Activated CD4-positive, alpha-beta T cell treated with anti-CD3 and anti-CD28 coated beads, Interleukin-2, amount 10 ng/mL, durations not matched to agents 7 days and 5 days (primary cell): ENCODE measurements at places on chromosomes 1 and 21.
A peak's percentile ranks its signal among the peaks of the same experiment; 100 is the strongest.

DNA sequence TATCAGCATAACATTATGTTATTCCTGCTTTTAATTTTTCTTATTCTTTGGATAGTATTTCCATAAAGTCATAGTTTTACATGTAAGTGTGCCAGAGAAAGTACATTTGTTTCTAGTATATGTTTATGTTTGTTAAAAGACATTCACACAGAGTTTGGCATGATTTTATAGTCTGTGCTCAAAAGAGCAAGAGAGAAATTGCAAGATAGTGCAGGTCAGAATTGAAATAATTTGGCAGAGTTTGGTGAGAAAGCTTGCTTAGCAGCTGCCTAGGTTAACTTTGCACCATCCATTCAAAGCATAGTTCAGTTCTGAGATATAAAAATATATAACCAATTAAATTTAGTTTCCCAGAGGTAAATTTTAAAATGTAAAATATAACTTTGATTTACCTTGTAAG is 17.0 kb downstream of the NEK7 start:
- no peak for DNase-seq

DNA sequence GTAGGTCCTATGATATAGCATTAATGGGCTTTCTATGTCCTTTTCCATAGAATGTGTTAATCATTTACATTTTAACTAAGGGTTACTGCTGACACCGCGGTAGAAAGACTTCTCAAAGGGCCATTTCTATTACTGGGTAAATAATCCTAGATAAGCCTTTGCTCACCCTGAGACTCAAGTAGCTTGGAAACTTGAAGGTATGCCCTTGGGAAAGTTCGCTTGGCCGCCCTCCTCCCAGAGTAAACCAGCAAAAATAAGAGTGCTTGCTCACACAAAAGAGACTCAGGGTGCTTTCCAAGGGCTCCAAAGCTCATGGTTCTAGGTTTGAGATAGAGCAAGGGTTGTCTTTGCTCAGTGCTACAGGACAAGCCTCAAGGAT is 85.8 kb upstream of the TMPRSS2 start:
- DNase-seq, result no peak

- DNase-seq, result no peak
Observed at GRCh38 chr1:160421881-160422280, 21.5 kb downstream of the VANGL2 start.

- peak; percentile 41 for DNase-seq
Observed at GRCh38 chr1:159800177-159800930, 1.8 kb upstream of the FCRL6 start.

GRCh38 chr1:28208818-28209441 is 23.9 kb downstream of the DNAJC8 start:
- DNase-seq, result peak; percentile 80

DNA sequence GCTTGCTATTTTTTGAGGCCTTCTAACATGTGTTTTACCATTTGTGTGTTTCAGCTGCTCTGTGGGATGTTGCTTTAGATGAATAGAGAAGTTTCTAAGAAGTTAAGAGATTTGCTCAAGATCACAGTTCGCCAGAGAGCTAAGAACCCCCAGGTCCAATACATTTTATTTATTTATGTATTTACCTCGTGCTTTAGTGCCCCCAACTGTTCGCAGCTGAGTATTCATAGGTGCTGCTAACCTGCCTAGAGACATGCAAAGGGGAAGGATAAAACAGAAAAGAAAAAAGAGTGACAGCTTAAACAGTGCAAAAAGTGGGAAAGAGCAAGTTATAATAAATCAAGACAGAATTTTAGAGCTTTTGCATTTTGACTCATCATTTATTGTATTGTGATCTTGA is 31.1 kb downstream of the NFYC start:
- DNase-seq, result no peak

DNA sequence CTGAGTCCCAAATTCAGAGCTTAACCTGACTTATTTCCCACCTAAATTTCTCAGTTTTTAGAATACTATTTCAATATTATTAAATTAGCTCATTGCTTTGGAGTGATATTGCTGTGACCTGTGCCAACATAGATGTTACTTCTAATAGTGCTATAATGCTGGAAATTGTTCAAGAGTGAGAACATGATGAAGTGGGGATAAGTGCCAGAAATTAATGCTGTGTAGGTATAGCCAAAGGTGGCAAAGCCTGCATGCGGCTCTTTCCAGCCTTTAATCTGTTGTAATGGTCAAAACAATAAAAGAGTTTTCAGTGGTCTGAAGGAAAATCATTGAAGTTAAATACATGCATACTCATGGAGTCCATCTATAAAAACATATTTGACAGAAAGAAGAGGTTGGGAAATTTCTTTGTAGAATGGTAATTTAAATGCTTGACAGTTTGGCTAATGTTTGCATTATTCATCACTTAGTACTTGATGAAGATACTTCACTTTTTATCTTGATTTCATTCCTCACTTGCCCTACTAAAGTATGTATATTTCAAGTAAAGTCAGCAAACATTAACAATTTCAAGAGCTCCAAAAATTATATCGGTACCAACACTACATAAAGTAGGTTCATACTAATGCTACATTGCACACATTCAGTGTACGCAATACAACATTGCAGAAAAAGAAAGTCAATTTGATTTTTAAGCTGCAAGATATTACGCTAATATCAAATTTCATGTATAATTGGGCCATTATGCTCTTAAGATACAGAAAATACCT is 82.1 kb downstream of the OLFM3 start:
- DNase-seq, result no peak

- no peak for DNase-seq
Observed at GRCh38 chr1:186738926-186739325, 58.7 kb upstream of the PTGS2 start.

DNA sequence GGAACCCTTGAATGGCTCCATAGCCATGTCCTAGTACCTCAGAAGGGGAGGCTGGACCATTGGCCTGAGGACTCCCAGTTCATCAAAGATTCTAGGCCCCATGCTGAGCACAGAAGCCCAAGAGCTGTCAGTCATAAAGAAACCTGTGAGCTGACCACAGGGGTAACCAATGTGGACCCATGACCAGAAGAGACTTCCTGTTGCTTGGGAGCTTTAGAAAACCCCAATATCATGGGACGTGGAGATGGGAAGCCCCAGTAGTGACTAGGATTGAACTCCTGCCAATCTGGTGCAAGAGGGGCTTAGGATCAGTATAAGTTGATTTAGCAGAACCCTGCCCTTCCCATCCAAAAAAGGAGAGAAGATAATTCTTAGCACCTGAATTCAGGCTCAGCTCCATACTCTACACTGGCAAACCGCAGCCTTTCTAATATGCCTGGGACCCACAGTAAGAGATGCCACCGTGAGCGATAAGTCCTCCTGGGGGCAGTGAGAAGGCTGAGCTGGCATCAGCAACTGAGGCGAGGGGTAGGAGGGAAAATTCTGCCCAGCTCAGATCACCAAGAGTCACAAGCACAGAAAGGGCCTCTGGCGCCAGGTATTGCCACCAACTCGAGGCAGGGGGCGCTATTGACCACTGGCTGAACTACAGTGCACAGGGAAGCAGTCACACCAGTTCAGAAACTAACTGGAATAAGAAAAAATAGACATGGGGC is 108.9 kb downstream of the CAPN8 start:
- DNase-seq, result peak; percentile 47

DNA sequence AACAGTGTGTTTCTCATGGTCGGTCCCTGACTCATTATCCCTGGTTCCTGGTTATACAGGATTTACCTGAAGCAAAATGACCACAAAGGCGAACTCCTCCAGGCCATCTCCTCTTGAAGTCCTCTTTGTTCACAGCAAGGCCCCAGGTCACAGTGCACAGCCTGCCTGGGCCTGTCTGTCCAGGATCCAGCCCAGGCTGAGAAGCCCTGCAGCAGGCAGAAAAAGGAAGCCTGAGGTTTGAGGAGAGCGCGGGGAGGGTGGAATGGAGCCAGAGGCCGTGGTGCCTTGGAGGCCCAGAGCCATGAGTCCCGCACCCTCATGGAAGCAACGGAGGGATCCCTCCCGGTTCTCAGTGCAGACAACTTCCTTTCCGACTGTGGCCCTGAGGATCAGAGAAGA is 136.8 kb upstream of the IRF2BP2 start:
- DNase-seq, result no peak

DNA sequence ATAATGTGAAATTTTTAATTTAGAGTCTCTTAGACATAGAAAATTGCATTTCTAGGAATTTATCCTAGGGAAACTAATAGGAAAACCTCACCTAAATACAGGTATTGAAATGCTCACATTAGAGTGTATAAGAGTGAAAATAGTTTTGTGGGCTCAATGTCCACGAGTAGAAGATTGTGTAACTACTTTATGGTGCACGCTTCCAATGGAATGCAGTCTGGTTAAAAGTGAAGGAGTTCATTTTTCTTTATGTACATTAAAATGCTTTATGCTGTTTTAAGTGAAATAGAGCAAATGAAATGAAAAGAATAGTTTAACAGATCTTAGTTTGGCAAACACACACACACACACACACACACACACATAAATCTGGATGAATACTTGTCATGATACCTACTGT is 278.2 kb downstream of the USP25 start:
- no peak for DNase-seq
